ENCODE measurements at places on chromosomes 3 and 15.

DNA sequence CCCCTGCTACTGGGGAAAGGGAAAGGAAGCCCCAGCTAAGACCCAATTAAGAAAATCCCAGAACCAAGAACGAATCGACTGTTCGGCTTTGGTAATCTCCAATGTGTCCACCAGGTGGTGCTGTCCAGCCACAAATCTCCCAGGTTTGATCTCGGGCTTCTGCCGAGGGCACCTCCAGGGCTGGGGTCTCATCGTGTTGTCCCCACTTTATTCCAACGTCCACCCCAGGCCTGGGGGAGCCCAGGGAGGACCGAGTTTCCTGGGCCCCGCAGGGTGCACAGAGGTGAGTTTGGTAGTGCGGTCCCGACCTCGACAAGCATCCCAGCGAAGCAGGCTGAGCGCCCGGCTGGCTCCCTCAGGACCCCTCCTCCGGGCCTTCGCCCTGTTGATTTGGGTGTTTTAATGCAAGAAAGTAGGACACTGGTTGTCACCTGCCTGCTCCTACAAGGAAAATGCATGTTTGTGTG is 185.1 kb downstream of the GOLGA6L6 start:
- DNase-seq, result peak; percentile 81

GRCh38 chr3:157819270-157820156 is 286.7 kb downstream of the SHOX2 start:
- no peak for DNase-seq

- DNase-seq, result no peak
These were observed 543.1 kb upstream of the NECTIN3 start for GRCh38 chr3:110528305-110529121.

- no peak for DNase-seq
These were observed 159.6 kb downstream of the GREM1 start for GRCh38 chr15:32877252-32878019.

DNA sequence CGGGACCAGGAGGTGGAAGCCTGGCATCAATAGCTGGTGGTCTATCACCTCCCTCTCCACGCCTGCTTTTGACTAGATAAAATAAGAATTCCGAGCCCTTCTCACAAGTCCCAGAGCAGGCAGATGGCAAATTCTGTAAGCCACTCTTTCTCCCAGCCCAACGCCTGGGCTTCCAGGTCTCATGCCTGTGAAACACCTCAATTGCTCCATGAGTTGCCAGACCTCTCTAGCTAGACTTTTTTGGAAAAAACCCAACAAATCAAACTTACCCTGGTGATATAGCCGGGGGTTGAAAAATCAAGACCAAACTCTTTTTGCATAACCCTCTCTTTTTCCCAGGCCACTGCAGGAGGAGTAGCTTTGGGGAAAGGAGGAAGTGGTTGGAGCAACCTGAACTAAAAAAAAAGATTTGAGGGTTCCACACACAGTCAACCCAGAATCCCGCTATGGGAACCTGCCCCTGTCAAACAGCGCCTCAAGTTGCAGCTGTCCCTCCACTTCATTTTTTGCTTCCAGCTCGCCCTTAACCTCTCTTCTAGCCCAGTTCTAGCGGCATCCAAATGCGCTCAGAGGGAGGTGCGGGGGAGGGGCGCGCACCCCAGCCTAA is 7.0 kb downstream of the BHLHE40 start:
- DNase-seq, result no peak

DNA sequence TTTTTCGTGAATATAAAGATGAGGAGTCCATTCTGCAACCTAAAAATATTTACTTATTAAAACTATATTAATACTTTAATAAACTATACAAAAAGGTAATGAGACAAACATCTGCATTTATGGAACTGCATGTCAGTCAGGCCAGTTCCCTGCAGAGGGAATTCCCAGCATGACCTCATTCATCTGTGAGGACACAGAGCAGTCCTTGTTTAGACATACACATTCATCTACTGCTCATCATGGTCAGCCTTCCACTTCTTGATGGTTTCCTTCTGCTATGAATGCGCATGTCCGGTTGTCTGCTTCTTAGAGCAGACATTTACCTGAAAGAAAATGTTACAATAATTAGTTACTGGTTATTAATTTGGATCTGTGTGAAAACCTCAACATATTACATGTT is 3.3 kb upstream of the ACTR8 start:
- no peak for DNase-seq

DNA sequence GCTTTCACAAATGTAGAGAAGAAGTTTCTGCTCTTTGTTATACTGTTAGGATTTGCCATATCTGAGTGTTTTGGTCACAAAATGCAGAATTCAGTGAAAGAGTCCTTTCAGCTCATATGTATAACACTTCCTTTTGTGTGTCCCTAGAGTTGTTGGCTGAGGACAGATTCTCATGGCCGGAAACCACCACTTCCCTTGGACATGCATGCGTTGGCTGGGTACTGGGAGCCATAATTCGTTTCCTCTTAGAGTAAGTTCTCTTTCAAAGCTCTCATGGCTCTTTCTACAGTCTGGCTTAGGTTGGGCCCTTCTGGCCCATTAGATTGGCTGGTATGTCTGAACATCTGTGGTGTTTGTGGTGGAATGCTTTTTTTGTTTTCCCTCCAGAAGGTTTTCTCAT is 298.5 kb downstream of the DIPK2A start:
- no peak for DNase-seq

DNA sequence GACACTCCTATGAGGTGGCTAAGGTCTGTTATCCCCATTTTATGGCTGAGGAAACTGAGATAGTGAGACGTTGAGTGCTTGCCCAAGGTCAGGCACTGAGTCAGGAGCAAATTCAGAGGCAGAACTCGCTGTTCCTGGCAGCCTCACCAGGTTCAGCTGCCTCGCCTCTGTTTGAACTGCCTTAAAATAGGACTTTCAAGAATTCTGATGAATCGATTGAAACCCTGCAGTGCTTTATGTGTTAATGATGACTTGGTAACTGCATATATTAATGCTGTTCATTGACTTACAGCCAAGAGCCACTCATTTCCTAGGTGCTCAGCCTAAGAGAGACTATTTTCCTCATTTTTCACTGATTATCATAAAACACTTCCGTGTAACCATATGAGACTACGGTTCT is 79.5 kb upstream of the BHLHE40 start:
- DNase-seq, result no peak

DNA sequence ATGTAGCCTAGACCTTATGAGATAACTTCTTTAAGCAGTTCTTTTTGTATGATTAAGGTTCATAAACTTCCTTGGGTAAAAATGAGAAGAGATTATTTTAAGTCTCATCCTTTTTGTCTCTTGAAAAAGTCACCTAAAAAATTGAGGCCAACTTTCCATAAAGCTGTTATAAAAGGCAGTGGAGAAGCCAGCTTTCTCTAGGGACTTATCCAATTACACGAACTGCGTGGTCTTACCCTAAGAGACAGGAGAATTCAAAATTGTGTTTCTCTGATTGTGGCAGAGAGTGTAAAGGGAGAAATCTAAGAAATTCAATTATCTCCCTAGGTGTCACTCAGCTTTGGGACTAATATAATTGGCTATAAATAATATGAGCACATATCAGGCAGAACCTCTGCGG is 262.0 kb downstream of the SHOX2 start:
- DNase-seq, result no peak

DNA sequence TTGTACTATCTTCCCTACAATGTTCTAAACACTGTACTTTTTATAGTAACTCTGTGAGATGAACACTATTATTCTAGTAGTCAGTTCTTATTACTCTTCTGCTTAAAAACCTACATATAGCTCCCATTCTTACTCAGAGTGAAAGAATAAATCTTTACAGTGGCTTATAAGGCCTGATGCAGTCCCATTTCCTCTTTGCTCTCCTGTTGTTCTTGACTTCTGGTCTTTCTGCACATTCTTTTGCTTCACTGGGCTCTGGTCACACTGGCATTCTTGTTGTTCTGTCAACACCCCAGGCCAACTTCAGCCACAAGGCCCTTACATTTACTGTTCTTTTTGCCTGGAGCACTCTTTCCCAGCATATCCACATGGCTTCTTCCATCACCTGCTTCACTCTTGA is 58.2 kb upstream of the TP63 start:
- DNase-seq, result no peak

DNA sequence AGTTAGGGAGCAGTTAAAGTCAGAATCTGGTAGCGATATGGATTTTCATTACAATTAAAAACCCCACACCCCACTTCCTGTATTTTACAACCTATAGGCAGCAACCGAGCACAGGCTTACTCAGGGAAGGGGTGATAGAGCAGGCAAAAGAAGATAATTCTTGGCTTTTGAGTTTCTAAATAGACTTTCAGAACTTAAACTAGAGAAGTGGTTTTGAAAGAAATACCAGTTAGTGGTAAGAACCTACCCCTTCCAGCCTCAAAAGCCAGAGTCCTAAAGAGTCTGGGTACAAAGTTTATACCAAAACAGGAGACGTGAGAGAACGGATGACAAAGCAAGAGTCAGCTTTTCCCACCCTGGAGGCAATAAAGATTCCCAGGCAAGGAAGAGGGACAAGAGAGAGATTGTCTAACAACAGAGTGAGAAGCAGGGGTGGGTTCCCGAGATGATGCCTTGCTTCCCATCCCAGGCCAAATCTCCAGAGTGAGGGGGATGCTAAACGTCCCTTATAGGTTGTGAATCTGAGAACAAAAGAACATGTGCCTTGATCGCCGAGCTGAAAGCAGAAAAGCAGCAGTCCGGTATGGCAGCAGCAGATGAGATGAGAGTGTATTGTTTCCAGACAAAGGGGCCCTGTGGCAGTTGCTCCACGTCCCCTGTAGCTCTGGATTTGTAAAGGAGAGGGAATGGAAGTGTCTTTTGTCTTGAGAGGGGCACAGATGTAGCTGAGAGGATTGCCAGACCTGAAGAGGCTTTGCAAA is 36.8 kb downstream of the KLHL6 start:
- DNase-seq, result no peak

DNA sequence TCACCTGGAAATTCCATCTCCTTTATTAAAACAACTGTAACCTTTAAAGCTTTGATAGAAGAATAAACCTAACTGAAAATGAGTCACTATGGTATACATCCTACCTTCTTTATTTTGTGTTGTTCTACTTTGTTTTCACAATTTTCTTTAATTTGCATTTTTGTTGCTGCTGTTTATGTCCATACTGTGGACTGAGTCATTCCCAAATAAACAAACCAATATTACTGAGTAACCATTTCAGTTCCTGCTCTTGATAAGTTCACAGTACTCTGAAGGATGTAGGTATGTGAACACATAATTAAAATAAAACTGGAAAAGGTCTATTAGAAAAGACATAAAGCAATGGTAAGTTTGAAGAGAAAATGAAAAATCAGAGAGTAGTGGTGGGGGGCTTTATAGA is 528.5 kb upstream of the GOLIM4 start:
- no peak for DNase-seq

DNA sequence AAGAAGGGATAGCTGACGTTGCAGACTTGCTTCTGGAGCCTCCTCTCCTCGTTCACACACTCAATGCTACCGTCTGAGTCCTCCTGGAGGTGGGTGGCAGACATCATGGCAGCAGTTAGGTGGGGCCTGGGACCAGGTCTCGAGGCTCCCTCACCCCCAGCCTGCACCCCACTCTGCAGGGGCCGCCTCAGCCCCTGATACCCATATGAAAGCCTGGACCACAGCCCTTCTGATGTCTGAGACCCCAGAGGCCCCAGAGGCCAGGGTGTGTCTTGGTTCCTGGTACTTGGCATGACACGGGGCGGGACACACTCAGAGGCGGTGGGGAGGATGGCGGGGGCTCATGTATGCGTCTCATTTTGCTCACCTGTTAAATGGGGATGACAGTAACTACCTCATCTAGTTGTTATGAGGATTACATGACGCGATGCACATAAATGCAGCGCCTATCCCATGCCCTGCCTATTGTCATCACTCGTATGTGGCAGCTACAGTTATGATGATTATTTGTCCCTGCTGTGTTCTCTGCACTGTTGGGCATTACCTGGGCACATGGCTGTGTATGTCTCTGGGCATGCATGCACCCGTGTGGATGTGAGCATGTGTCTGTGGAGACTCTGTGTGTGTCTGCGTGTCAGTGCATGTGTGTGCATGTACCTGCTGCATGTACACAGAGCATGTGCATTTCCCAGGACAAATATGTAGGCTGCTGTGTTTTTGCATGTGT is 39.9 kb downstream of the FEM1B start:
- no peak for DNase-seq

GRCh38 chr3:107660306-107660976 is 137.7 kb downstream of the BBX start:
- DNase-seq, result no peak

DNA sequence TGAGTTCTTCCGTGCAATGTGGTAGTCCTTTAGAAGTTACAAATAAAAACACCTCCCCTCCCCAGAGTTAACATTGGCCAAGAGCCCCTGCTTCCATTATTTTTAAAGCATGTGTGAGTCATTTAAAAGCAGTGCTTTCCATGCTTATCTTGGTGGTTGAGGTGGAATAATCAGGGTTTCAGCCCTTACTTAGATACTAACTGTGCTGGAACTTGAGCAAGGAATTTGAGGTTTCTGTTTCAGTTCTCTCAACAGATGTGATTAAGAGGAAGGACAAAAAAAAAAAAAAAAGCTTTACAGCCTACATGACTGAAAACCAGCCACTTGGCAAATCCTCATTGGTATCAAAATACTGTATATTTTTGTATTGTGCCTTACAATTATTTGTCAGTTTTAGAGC is 64.5 kb downstream of the CGNL1 start:
- no peak for DNase-seq

DNA sequence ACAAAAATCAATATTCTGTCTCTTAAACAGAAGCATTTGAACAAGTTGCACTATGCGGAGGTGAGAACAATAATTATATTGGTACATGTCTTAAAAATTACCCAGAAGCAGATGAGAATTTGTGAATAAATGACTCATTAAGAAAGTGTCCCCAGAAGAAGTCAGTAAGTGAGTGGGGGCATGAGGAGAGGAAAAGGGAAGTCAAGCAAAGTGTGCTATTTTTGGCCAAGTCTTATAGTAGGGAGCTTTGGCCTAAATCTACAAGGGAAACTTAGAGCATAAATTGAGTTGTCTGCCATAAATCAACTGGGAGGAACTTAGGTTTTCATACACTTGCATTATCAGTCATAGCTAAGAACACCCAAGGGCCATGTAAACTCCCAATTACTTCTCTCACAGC is 86.9 kb upstream of the SATB1 start:
- DNase-seq, result no peak

GRCh38 chr3:33134026-33134625 is 20.3 kb downstream of the CRTAP start:
- no peak for DNase-seq

Measured in activated naive CD4-positive, alpha-beta T cell treated with anti-CD3 and anti-CD28 coated beads, Interleukin-2, amount 50 U/mL, for 16 hours (primary cell).